Activated T-helper 2 cell treated with anti-CD3 and anti-CD28 coated beads, Interferon-gamma antibody, Interleukin-2, Interleukin-4, amounts not matched to agents 10 μg/mL and 5 μg/mL and 100 μg/mL, durations not matched to agents 14 hours and 24 hours and 36 hours (primary cell): ENCODE measurements at places on chromosomes 4 and X. TPM values are rescaled to one million over a fixed set of nuclear protein-coding genes. Genes with fewer than 3 reads are reported as not detected.

GRCh38 chrX:40154853-40155588 lies 57.3 kb upstream of the BCOR start:
- peak overlapping the region; percentile 66 for H3K27ac ChIP-seq
- H3K36me3 ChIP-seq = no peaks in the 10 kb centered on the region
- DNase-seq = no peak
- peak overlapping the region; percentile 82 for H3K4me3 ChIP-seq
- peaks cover 12% of the 10 kb centered on the region for H3K4me1 ChIP-seq
- H3K27me3 ChIP-seq = no peaks in the 10 kb centered on the region

GRCh38 chr4:39685990-39686389 lies 11.9 kb upstream of the UBE2K start:
- H3K27me3 ChIP-seq = peaks cover 1% of the 10 kb centered on the region
- H3K36me3 ChIP-seq = no peaks in the 10 kb centered on the region
- no peaks in the 10 kb centered on the region for H3K4me1 ChIP-seq
- H3K4me3 ChIP-seq = no peak overlapping the region
- H3K27ac ChIP-seq = no peak overlapping the region

DNA sequence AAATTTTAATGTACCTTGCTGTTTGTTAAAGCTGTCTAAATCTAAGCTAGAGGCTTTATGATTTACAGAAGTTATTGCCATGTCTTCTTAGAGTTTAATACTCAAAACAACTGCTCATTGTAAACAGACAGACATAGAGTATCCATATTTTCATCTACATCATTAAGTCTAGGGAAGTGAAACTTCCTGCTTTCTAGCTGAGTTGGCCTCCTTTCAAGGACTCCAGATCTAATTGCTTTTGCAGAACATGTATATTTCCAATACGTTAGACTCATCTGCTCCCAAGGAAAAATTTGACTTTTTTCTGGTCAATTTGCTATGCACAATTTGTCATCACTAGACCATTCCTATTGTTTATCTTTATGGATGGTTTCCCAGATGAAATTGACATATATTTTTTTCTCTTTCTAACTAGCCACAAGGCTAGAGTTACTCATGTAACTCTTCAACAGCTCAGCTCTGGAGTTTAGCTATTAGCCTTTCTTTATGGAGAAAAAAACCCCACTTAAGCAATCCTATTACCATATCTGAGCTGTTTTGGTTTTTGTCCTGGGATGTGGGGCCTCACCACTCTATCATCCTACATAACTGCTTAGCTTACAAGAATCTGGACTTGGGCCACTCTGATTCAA lies 122.9 kb downstream of the PPA2 start:
- H3K27ac ChIP-seq = no peak overlapping the region
- no peaks in the 10 kb centered on the region for H3K36me3 ChIP-seq
- H3K4me3 ChIP-seq = no peak overlapping the region
- no peak for DNase-seq
- H3K4me1 ChIP-seq = peaks cover 19% of the 10 kb centered on the region
- H3K27me3 ChIP-seq = no peaks in the 10 kb centered on the region

DNA sequence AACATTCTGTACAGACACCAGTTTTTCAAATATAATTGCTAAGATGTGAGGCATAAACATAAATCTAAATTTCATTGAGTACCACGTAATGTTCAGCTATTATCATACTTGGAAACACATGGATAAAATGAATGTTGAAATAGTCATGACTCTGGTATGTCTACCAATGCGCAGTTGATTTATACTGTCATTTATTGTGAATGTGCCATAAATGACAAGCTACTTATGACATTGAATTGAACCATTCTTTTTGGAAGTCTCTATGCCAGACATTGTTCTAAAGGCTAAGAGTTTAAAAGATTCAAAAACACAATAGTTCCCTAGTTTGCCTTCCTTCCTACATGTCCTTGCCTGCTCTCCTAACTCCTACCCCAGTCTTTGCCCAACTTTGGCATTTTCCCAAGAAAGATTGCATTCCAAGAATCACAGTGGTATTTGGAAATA lies 96.6 kb upstream of the DMD start:
- H3K4me1 ChIP-seq = no peaks in the 10 kb centered on the region
- no peak for DNase-seq
- no peak overlapping the region for H3K4me3 ChIP-seq
- no peaks in the 10 kb centered on the region for H3K27me3 ChIP-seq

GRCh38 chrX:43949669-43950068 lies 23.5 kb downstream of the NDP start:
- H3K36me3 ChIP-seq = no peaks in the 10 kb centered on the region
- H3K4me1 ChIP-seq = peaks cover 11% of the 10 kb centered on the region
- H3K4me3 ChIP-seq = no peak overlapping the region
- no peak overlapping the region for H3K27ac ChIP-seq
- no peaks in the 10 kb centered on the region for H3K27me3 ChIP-seq

DNA sequence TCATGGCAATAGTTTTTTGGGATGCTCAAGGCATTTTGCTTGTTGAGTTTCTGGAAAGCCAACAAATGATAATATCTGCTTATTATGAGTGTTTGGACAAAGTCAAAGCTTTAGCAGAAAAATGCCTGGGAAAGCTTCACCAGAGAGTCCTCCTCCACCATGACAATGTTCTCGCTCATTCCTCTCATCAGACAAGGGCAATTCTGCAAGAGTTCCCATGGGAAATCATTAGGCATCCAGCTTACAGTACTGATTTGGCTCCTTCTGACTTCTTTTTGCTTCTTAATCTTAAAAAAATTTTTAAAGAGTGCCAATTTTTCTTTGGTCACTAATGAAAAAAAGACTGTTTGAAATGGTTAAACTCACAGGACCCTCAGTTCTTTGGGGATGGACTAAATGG lies 136.3 kb downstream of the UBE2K start:
- H3K27ac ChIP-seq = no peak overlapping the region
- peaks cover 69% of the 10 kb centered on the region for H3K36me3 ChIP-seq
- no peak overlapping the region for H3K4me3 ChIP-seq
- H3K4me1 ChIP-seq = no peaks in the 10 kb centered on the region
- H3K27me3 ChIP-seq = no peaks in the 10 kb centered on the region

DNA sequence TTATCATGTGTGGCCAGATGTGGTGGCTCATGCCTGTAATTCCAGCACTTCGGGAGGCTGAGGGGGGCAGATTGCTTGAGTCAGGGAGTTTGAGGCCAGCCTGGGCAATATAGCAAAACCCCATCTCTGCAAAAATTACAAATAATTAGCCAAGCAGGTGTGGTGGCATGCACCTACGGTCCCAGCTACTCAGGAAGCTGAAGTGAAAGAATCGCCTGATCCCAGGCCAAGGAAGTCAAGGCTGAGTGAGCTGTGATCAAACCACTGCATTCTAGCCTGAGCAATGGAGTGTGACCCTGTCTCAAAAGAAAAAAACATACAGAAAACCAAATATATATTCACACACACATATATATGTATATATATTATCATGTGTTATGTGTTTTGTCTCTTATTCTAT lies 15.0 kb downstream of the APELA start:
- H3K4me3 ChIP-seq = no peak overlapping the region
- H3K36me3 ChIP-seq = no peaks in the 10 kb centered on the region
- no peak for DNase-seq
- H3K27me3 ChIP-seq = no peaks in the 10 kb centered on the region

DNA sequence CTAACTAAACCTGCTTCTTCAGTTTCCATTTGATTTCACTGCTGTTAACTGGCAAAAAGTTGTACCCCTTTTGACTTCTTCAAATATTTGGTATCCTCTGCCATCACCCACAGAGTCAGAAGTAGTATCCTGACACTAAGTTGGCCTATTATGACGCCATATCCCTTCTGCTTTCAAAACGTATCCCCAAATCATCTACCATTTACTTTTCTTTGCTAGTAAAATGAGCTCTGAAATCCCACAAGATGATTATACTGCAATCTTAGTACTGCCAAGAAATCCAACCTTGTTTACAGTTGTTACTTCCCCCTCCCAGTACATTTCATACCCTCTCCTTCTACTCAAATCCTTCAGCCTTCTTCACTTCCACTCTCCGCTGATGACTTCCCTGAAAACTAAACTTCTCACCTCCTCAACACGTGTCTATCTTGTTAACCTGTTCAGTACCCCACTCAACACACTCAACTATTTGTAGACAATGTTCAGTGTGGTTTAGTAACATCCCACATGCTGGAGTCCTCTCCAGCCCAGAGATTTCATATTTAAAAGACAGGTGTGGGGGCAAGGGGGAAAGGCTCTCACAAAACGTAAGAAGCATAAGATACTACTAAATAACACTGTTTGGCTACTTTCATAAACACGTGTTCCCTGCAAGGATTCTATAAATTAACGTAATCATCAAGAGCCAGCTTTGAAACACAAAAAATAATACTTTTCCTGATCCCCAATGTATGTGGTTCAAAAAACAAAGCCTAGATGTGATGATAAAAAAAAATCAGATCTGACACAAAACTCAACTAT lies 1.3 kb downstream of the NAF1 start:
- H3K4me1 ChIP-seq = peaks cover 40% of the 10 kb centered on the region
- H3K4me3 ChIP-seq = peak overlapping the region; percentile 87
- peaks cover 2% of the 10 kb centered on the region for H3K27me3 ChIP-seq
- peaks cover 48% of the 10 kb centered on the region for H3K36me3 ChIP-seq
- H3K27ac ChIP-seq = peak overlapping the region; percentile 96

GRCh38 chr4:62133101-62133897 lies 933.2 kb downstream of the ADGRL3 start:
- H3K27me3 ChIP-seq = no peaks in the 10 kb centered on the region
- no peaks in the 10 kb centered on the region for H3K36me3 ChIP-seq
- no peak for DNase-seq
- H3K4me3 ChIP-seq = no peak overlapping the region
- H3K4me1 ChIP-seq = no peaks in the 10 kb centered on the region
- no peak overlapping the region for H3K27ac ChIP-seq

BGN gene
- total RNA-seq = not detected in 2 replicates

DNA sequence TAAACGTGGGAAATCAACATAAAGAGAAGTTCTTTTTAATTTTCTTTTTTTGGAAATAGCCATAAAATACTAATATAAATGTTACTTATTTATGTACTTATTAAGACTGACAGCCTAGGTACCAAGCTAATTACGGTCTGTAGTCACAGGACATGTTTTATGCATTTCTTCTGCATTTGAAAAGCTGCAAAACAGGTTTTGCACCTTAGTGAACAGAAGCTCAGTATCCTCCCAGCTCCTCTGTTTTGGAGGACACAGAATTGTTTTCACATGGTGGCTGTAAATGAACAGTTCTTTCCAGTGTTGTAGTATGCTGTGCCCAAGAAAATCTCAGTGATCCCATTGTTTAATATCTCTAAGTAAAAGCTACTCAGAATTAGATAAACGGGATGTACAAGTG lies 1788.0 kb upstream of the TENM3 start:
- H3K27me3 ChIP-seq = no peaks in the 10 kb centered on the region
- no peak overlapping the region for H3K4me3 ChIP-seq
- no peaks in the 10 kb centered on the region for H3K4me1 ChIP-seq
- H3K36me3 ChIP-seq = no peaks in the 10 kb centered on the region
- H3K27ac ChIP-seq = no peak overlapping the region

DNA sequence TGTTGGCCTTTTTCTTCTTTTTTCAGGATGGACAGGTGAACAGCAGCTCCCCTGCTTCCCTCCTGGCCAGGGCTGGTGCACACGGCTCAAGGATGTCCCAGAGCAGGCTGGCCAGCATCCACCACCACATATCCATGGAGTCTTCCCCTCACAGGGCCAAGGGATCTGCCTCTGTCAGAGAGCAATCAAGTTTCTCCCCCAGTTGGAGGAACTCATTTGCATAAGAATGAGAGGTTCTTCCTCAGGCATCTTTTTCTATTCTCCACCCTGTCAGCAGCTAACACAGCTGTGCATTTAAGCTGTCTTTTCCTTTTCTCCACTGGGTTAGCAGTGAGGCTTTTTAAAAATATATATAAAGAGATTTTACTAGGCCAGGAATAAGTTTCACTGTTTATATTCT lies 143.8 kb downstream of the ANAPC10 start:
- DNase-seq = no peak
- H3K4me3 ChIP-seq = no peak overlapping the region
- H3K36me3 ChIP-seq = no peaks in the 10 kb centered on the region
- no peaks in the 10 kb centered on the region for H3K4me1 ChIP-seq
- H3K27ac ChIP-seq = no peak overlapping the region

TLR6 gene
- 0.37 and 0.48 TPM in 2 replicates for total RNA-seq

DNA sequence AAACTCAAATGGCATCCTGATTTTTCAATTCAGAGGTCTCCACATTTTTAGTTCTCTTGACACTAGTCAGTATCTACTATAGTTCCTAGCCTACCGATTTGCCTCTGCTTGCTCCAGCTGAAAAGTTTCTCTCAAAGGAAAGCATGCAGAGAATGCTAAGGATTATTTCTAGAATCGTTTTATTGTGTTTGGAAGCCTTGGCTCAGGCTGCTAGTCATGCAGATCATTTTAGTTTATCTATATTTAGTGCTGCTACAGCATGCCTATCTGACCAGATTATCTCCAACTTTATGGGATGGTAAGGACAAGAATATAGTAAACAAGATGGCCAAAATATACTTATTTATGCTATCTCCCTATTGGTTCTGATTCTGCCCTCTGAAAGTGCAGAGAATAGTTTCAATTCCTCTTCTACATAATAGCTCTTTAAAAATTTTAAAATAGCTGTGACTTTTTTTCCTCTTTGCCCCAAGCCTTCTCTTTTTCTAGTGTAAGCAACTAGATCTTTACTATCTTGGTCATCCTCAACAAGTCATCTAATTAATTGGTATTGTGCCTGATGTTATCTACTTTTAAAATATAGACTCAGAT lies 15.7 kb upstream of the DRP2 start:
- no peak for DNase-seq
- peaks cover 12% of the 10 kb centered on the region for H3K4me1 ChIP-seq
- H3K36me3 ChIP-seq = no peaks in the 10 kb centered on the region
- no peak overlapping the region for H3K27ac ChIP-seq
- H3K27me3 ChIP-seq = peaks cover 2% of the 10 kb centered on the region

GRCh38 chr4:41541687-41542094 lies 3.7 kb downstream of the LIMCH1 start:
- H3K4me3 ChIP-seq = no peak overlapping the region
- H3K36me3 ChIP-seq = no peaks in the 10 kb centered on the region
- H3K27me3 ChIP-seq = no peaks in the 10 kb centered on the region
- H3K4me1 ChIP-seq = no peaks in the 10 kb centered on the region
- no peak overlapping the region for H3K27ac ChIP-seq
- no peak for DNase-seq

DNA sequence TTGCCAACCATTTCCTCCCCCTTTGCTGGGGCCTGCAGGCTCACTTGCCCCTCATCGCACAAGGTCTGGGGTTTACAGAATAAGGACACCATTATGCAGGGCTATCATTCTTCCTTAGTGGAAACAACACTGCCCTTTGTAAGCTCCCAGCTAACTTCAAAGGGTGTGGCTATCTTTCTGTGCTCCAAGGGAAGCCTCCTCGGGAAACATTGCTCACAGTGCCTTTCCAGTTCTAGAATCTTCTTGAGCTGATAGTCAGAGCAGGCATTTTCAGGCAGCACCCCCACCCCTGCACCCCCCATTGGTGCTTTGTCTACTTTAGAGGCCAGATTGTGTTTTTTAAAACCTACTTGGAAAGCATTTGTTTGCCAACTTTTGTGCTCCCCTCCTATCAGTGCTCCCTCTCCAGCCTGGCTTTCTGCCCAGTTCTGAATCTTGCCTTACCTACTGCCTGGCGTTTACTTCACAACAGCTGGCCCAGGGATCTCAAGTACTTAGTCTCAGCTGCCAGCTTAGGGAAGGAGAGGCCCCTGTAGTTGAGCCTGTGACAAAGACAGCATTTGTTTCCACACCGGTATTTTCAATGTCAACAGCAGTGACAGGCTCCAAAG lies 53.5 kb downstream of the PLAC1 start:
- H3K27ac ChIP-seq = no peak overlapping the region
- no peaks in the 10 kb centered on the region for H3K4me1 ChIP-seq
- no peak overlapping the region for H3K4me3 ChIP-seq
- no peak for DNase-seq

GRCh38 chrX:66200050-66200664 lies 36.1 kb downstream of the HEPH start:
- H3K27ac ChIP-seq = no peak overlapping the region
- no peaks in the 10 kb centered on the region for H3K27me3 ChIP-seq
- H3K4me1 ChIP-seq = peaks cover 23% of the 10 kb centered on the region
- no peak for DNase-seq
- H3K36me3 ChIP-seq = no peaks in the 10 kb centered on the region

KLKB1 gene
- not detected in 2 replicates for total RNA-seq
